ENCODE measurements at places on chromosomes 5 and 9.

DNA sequence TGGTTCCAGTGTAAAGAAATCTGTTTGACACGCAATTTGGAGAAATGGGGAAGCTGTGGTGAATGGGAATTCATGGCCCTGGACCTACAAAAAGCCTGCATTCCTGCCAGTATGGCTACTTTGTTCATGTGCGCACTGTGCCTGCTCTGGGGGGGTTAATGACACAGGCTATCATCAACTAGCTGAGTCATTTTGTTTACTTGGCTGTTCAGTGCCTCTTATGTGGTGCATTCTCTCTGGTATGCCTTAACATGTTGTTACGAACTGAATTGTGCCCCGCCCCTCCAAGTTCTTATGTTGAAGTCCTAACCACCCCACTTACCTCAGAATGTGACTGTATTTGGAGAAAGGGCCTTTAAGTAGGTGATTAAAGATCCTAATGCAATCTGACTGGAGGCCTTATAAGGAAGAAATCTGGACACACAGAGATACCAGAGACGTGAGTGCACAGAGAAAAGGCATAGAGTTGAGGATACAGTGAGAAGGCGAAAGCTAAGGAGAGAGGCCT, 20.4 kb upstream of the UBAP1 start:
- peak; percentile 39 for DNase-seq

- peak; percentile 91 for DNase-seq
Measured at GRCh38 chr5:141650851-141651727, at the start of gene FCHSD1. FCHSD1 (minus strand) TSS chr5:141651418; CDS start chr5:141651368, 50 bp downstream.

- no peak for DNase-seq
Measured at GRCh38 chr9:15842051-15842450, 289.2 kb downstream of the CCDC171 start.

GRCh38 chr9:132008855-132009812, 70.5 kb downstream of the MED27 start:
- DNase-seq, result no peak

GRCh38 chr9:93261281-93261680, 77.3 kb downstream of the WNK2 start:
- DNase-seq, result no peak

- no peak for DNase-seq
Measured at GRCh38 chr5:31412324-31412723, 119.6 kb downstream of the DROSHA start.

GRCh38 chr9:123062351-123063176, 29.1 kb downstream of the GPR21 start:
- no peak for DNase-seq

DNA sequence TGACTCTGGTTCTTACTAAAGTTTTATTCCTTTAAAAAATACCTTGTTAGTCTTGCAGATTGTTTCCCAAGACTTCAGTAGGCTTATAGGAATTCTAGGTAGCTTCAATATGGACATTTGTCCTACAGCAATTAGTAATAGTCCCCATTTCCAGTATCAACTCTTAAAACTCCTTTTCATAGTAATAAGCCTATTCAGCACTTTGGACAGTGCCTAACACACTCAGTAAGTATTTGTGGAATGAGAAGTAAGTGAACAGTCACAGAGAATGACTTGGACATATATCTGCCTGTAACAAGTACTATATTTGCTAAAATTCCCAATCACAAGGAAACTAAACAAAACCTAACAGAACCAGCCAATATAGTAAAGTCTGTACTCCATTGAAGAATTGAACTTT, 1291.8 kb upstream of the DMAC1 start:
- DNase-seq, result no peak

DNA sequence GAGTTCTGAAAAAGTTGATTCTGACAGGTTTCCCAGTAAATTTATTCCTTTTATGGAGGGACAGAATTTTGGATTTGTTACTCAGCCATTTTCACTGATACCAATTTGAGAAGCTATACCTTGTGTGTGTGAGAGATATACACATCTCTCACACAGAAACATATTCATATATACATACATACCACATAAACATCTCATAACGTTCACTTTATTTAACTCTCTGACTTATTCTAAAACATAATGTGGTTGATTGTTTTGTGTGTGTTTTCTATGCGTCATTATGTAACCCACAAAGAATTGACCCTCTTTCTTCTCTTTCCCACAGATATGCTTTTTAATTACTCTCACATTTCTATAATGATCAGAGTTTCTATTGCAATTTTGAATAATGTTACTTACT, 570.8 kb upstream of the TLE4 start:
- no peak for DNase-seq

DNA sequence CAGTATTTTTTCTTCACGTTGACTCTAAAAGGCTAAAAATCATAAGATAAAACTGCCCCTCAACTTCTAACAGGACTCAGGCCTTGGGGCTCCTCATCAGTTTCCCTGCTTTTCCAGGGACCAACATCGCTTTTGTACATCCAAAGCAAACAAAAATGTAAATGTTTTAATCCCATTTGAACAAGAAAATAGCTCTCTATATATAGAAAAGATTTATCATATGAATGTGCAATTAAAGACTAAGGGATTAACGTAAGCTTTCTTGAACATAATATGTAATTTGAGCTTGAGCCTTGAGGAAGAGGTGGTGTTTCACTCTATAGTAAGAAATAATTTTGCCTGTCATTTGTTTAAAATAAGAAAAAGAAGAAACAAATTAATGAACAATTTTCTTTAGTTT, 547.2 kb upstream of the ACO1 start:
- no peak for DNase-seq

DNA sequence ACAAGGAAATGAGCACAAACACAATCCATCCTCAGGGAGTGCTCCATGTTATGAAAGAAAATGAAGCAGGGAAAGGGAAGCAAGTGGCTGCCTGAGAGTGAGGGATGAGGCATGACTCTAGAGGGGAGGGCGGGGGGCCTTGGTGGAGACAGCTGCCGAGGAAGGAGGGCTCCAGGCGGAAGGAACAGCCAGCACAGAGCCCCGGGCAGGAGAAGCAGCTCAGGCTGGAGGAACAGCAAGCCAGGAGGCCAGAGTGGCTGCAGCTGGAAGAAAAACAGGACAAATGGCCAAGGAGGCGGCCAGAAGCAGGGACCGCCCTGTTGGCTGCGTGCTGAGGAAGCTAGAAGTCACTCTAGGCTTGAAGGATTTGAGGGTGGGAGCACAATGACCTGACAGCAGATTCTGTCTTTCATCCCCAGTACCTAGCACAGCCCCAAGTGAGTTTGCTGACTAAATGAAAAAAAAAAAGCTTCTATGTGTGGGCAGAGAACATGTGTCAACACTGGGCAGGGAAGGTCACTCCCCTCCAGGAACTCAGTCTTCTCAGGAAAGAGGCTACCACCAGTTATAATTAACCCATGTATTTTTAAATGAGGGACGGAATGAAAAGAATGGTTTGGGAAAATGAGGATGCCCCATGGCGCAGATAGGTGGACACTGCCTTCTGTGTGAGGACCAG, 142.8 kb downstream of the DCP2 start:
- DNase-seq, result peak; percentile 83

GRCh38 chr5:60492958-60493357, 207.0 kb downstream of the DEPDC1B start:
- no peak for DNase-seq

- no peak for DNase-seq
Measured at GRCh38 chr9:89342948-89343347, 24.6 kb downstream of the SECISBP2 start.

GRCh38 chr5:51383131-51384121, at the start of gene ISL1:
ISL1 (plus strand) TSS chr5:51383448; CDS start chr5:51383672, 224 bp downstream.
- peak; percentile 82 for DNase-seq

DNA sequence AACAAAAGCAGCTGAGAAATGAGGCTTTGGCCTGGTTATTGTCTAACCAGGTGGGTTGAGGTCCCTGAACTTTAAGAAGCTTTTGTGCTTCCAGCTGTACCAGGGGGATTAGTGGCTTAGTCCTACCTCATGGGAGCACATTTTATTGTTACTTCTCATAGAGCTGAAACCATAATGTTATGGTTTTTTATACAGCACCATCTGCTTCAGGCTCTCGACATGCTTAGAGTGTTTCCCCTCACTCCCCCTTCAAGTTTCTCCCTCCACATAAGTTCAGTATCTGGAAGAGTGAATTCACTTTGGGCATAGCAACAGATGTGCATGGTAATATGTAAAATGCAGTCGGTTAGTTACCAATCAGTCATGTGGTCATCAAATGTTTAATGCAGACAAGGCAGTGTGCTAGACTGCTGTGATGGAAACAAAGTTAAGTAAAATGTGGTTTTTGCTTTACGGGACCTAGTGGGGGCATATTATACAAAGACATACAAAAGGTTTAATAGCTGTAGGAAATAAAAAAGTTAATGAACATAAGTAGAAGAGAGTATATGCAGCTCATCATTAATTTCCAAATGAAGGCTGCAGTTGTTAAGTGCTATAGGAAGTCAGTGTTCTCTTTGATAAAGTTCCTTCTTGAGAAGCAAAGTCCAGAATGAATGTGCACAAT, 95.9 kb upstream of the SPRY4 start:
- no peak for DNase-seq

DNA sequence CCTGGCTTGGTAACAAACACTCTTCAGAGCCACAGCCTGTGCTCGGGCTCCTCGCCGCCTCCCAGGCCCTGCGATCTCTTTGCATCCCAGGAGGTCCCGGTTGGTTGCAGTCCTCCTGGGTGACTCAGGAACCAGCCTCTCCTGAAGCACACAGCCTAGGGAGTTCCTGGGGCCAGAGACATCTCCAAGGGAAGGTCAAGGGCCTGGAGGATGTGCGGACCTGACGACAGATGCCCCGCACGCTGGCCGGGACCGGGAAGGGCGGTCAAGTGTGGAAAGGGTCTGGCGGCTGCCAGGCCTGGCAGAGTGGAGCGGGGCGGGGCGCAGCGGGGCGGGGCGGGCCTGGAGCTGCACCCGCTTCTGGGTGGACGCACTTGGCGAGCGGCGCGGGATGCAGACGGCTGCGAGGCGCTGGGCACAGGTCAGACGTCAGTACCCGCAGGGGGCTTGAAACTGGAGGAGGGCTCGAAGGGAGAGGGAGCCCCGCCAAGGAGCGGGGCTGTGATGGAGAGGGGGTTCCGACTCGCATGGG, 45.0 kb upstream of the PRSS3 start:
- DNase-seq, result no peak

- no peak for DNase-seq
Measured at GRCh38 chr9:115616666-115617239, 498.8 kb upstream of the TNC start.

- DNase-seq, result peak; percentile 83
Measured at GRCh38 chr9:135085830-135086546, 1.5 kb upstream of the OLFM1 start.

- DNase-seq, result no peak
Measured at GRCh38 chr5:61686491-61687257, 354.6 kb downstream of the ZSWIM6 start.

GRCh38 chr5:103469288-103470040, 93.1 kb downstream of the NUDT12 start:
- DNase-seq, result no peak

- no peak for DNase-seq
Measured at GRCh38 chr5:9244417-9244816, 301.5 kb downstream of the SEMA5A start.

GRCh38 chr5:609506-609905, 2.6 kb upstream of the CEP72 start:
- DNase-seq, result no peak

GRCh38 chr9:132168347-132168746, 6.5 kb downstream of the NTNG2 start:
- peak; percentile 64 for DNase-seq

GRCh38 chr5:65307931-65308330, 173.8 kb downstream of the ADAMTS6 start:
- no peak for DNase-seq

- no peak for DNase-seq
Measured at GRCh38 chr5:95080030-95080429, 204.9 kb downstream of the MCTP1 start.

DNA sequence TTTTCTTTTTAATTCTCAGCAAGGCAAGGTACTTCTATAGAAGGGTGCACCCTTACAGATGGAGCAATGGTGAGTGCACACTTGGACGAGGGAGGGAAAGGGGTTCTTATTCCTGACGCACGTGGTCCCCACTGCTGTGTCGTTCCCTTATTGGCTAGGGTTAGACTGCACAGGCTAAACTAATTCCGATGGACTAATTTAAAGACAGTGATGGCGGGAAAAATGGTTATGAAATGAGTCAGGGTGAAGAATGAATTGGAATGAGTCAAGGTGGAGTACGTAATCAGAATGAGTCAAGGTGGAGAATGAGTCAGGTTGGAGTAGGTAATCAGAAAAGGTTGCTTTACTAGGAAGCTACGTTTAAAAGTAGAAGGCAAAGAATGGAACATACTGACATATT, 2.1 kb upstream of the HMGCS1 start:
- DNase-seq, result no peak

DNA sequence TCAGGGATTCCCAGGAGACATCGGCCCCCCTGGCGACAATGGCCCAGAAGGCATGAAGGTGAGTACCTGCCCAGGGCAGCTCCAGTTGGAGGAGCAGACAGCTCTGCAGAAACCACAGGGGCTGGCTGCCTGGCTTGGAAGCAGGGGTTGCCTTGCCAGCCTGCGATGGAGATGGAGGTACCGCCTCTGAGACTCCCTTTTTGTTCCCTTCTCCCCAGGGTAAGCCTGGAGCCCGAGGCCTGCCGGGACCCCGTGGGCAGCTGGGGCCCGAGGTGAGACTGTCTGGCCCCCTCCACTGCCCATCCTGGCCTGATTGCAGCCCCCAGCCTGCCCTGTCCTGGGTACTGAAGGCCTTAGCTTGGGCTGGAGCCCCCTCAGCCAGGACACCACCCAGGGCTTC, 82.7 kb upstream of the ORM1 start:
- DNase-seq, result no peak

DNA sequence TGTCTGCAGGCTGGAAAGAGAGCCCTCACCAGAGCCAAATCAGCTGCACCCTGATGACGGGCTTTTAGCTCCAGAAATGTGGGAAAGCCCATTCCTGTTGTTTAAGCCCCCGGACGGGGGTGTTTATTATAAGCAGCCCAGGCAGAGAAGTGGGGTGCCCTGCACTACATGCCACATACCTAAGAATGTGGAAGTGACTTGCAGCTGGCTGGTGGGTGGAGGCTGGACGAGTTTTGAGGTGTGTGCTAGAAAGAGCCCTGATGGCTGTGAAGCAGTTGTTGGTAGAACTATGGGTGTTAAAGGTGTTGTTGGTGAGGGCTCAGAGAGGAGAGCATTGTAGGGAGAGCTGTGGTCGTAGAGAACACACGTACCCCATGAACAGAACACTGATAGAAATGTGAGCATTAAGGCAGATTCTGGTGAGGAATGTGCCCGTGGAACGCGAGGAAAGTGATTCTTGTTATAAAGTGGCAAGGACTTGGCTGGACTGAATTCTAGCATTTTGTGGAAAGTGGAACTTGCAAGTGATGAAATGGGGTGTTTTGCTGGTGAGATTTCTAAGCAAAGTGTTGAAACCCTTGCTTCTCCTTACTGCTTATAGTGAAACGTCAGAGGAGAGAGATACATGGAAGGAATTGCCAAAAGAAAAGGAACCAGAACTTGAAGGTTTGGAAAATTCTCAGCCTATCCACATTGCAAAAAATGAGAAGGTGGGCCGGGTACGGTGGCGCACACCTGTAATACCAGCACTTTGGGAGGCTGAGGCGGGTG, 38.9 kb downstream of the AHRR start:
- no peak for DNase-seq

- DNase-seq, result no peak
Measured at GRCh38 chr9:135136991-135137832, 49.7 kb downstream of the OLFM1 start.

All from left hindlimb (tissue), 1 donor.